ENCODE measurements at places on chromosomes 5 and 9. TPM values are rescaled to one million over a fixed set of nuclear protein-coding genes. Genes with fewer than 3 reads are reported as not detected.

Gene DBH
- total RNA-seq: not detected

Gene CHMP5
- total RNA-seq: 61.8 TPM

Gene TXNDC8
- total RNA-seq: not detected

Gene LTC4S
- total RNA-seq: 0.88 TPM

Gene FOXD4L3
- total RNA-seq: not detected

Gene IGIP
- 5.7 TPM for total RNA-seq

Gene TAF11L5
- total RNA-seq: not detected

Gene CNTNAP3B
- 0.57 TPM for total RNA-seq

Gene NR4A3
- total RNA-seq: 0.43 TPM

Gene SEMA4D
- not detected for total RNA-seq

Gene OTULINL
- total RNA-seq: 0.66 TPM

Gene PTPRD
- 4.6 TPM for total RNA-seq

Gene CSNK1A1
- total RNA-seq: 339 TPM

Gene PRDM9
- not detected for total RNA-seq

Gene BRD3
- 6.7 TPM for total RNA-seq

Gene SPINK6
- not detected for total RNA-seq

Gene PCDHB3
- 0.29 TPM for total RNA-seq

Gene CNTLN
- total RNA-seq: 9.8 TPM

Gene LRRC14B
- total RNA-seq: not detected

Gene TLR4
- 6.3 TPM for total RNA-seq

Gene RIGI
- total RNA-seq: 7.4 TPM

Gene ROR2
- total RNA-seq: 43.3 TPM

Measured in placental pericyte (primary cell).